ENCODE measurements at places on chromosomes 12 and 14. TPM values are rescaled to one million over a fixed set of nuclear protein-coding genes. Genes with fewer than 3 reads are reported as not detected.
A peak's percentile ranks its signal among the peaks of the same experiment; 100 is the strongest.

The BHLHE41 gene
- 1.6 TPM for total RNA-seq

- H3K4me3 ChIP-seq: no peak overlapping the region
- H3K36me3 ChIP-seq: no peaks in the 10 kb centered on the region
- no peak for DNase-seq
- no peak overlapping the region for H3K27ac ChIP-seq
- H3K27me3 ChIP-seq: peaks cover 3% of the 10 kb centered on the region
Observed at GRCh38 chr14:98219638-98220037, 1052.4 kb downstream of the BCL11B start.

The CLEC14A gene
- total RNA-seq: 21.3 TPM

DNA sequence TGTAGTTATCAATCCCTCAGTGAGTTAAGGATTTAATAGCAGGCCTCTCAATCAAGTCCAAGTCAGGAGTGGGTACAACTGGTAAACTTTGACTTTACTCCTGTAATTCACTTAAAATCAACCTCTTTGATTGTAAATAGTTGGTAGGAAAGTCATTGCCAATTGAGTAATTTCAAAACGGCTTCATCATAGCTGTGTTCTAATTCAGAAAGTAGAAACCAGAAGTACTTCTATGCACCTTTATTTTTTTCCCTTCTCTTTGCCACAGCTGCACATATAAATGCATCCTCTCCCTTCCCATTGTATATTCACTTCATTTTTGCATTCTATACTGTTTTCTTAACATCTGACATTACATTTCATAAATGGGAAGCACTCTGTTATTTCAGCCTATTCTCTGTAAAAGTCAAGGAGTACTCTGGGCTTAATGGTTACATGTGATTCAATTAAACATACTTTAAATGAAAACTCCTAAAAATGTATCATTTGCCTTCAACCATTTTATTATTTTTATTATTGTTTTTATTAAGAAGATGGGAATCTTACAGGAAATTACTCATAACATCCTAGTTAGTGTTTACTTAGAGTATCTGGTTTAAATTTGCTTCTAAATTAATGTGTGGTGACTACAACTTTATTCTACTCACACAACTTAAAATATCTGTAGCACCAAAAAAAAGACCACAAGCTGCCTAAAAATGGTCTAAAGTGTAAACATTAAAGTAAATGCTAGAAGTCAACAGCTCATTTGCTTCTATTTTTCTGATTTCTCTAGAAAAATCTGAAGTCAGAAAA, 171.2 kb downstream of the CEP128 start:
- H3K4me3 ChIP-seq: no peak overlapping the region
- H3K27ac ChIP-seq: no peak overlapping the region
- H3K27me3 ChIP-seq: no peaks in the 10 kb centered on the region
- H3K36me3 ChIP-seq: no peaks in the 10 kb centered on the region
- H3K4me1 ChIP-seq: no peaks in the 10 kb centered on the region

- no peak overlapping the region for H3K4me3 ChIP-seq
- H3K27me3 ChIP-seq: peaks cover 6% of the 10 kb centered on the region
- H3K4me1 ChIP-seq: no peaks in the 10 kb centered on the region
- DNase-seq: no peak
Observed at GRCh38 chr12:94140556-94140955, 7.8 kb upstream of the PLXNC1 start.

The BMP4 gene
- total RNA-seq: 16.4 TPM

DNA sequence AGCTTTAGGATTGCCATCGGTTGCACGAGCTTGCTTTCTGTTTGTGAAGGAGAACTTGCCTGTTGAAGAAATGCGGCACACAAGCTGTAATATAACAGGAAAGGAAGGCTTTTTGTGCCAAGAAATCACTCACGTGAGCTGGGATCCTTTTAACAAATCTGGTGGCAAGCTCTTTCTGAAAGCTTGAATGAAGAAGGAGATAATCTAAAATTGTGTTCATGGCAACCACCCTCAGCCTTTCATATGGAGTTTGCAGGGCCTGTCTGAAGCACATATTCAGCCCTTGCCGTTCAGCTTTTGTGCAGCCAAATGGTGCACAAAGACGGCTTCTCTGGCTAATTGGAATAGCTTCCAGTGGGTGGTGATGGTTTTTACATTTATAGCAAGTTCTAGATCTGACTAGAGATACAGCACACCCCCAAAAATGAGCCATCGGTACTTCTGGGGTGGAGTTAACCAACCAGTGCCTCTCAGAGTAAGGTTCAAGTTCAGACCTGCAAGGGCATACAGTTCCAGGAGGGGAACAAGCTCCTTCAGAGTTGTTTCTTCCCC, 107.4 kb downstream of the AEBP2 start:
- no peak overlapping the region for H3K4me3 ChIP-seq
- peak; percentile 84 for DNase-seq
- H3K27me3 ChIP-seq: no peaks in the 10 kb centered on the region

The IGFBP6 gene
- 132 TPM for total RNA-seq

The IQSEC3 gene
- total RNA-seq: 1.1 TPM

- H3K27me3 ChIP-seq: no peaks in the 10 kb centered on the region
- H3K4me1 ChIP-seq: no peaks in the 10 kb centered on the region
- no peak for DNase-seq
- H3K36me3 ChIP-seq: no peaks in the 10 kb centered on the region
- no peak overlapping the region for H3K4me3 ChIP-seq
Observed at GRCh38 chr12:58765076-58765475, 155.2 kb downstream of the LRIG3 start.

The DPF3 gene
- 1.3 TPM for total RNA-seq

- no peak for DNase-seq
- no peak overlapping the region for H3K27ac ChIP-seq
- H3K27me3 ChIP-seq: no peaks in the 10 kb centered on the region
- no peak overlapping the region for H3K4me3 ChIP-seq
Observed at GRCh38 chr12:67241482-67241881, 27.7 kb upstream of the CAND1 start.

DNA sequence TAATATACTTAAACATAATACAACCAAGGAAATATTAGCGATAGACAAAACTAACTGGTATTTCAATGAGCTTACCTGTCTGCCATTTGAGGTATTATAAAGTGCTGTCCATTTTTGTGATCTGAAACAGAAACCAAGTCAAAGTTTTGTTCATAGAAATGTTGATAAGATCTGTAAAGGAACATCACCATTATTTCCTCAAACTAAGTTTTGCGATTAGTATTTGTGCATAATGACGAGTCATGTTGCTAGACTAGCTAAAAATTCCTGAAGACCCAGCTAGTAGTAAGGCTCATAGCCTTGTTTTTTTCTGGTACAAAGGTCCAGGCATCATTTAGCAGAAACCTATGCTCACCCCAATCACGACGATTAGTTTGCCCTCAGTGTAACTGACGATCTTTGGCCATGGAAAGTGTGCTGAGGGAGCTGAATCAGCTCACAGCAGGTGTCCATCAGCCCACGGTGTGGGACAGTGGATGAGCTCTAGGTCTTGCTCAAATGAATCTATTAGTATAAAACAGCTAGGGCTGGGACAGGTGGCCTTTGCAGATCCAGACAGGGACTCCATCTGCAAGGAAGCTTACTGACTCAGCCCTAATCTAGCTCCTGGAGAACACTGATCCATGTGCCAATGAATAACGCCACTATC, 28.7 kb downstream of the GIT2 start:
- no peak overlapping the region for H3K4me3 ChIP-seq
- no peak for DNase-seq
- H3K27me3 ChIP-seq: no peaks in the 10 kb centered on the region
- H3K4me1 ChIP-seq: no peaks in the 10 kb centered on the region
- peaks cover 42% of the 10 kb centered on the region for H3K36me3 ChIP-seq
- H3K27ac ChIP-seq: no peak overlapping the region

GRCh38 chr12:88451205-88451604, 129.1 kb downstream of the KITLG start:
- no peaks in the 10 kb centered on the region for H3K36me3 ChIP-seq
- no peak for DNase-seq
- no peak overlapping the region for H3K27ac ChIP-seq
- H3K4me3 ChIP-seq: no peak overlapping the region
- no peaks in the 10 kb centered on the region for H3K27me3 ChIP-seq

GRCh38 chr14:99174770-99175319, 97.2 kb downstream of the BCL11B start:
- no peaks in the 10 kb centered on the region for H3K27me3 ChIP-seq
- no peak overlapping the region for H3K27ac ChIP-seq
- H3K4me1 ChIP-seq: peaks cover 5% of the 10 kb centered on the region
- H3K36me3 ChIP-seq: no peaks in the 10 kb centered on the region
- DNase-seq: no peak
- H3K4me3 ChIP-seq: no peak overlapping the region

The DHH gene
- 1.1 TPM for total RNA-seq

The CD27 gene
- total RNA-seq: 0.27 TPM

The CLEC7A gene
- total RNA-seq: 1.2 TPM

The SART3 gene
- total RNA-seq: 39.7 TPM

The CDK2 gene
- total RNA-seq: 20.8 TPM

The KRT72 gene
- not detected for total RNA-seq

- H3K27me3 ChIP-seq: no peaks in the 10 kb centered on the region
- peaks cover 48% of the 10 kb centered on the region for H3K4me1 ChIP-seq
- H3K4me3 ChIP-seq: no peak overlapping the region
- H3K27ac ChIP-seq: no peak overlapping the region
- H3K36me3 ChIP-seq: peaks cover 4% of the 10 kb centered on the region
- DNase-seq: no peak
Observed at GRCh38 chr14:92984896-92985295, 61.9 kb downstream of the CHGA start.

- no peaks in the 10 kb centered on the region for H3K36me3 ChIP-seq
- H3K27me3 ChIP-seq: no peaks in the 10 kb centered on the region
- no peaks in the 10 kb centered on the region for H3K4me1 ChIP-seq
Observed at GRCh38 chr12:108190529-108190928, 61.4 kb downstream of the WSCD2 start.

DNA sequence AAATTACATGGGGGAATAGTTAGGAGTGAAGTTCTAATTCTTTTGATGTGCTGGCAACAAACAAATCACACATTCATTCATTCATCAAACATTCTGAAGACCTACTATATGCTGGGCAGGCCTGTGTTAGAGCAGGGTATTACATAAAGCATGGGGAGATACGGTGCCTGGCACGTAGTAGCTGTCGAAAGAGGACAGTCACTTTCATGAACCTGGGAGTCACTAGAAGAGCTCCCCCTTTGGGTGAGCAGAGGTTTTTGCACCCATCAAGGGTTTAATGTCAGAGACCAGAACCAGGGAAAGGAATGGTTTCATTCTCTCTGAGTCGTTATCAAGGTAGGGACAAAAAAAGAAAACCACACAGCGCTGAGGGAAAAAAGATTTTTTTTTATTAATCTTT, 10.0 kb downstream of the LHX5 start:
- no peak for DNase-seq
- H3K4me3 ChIP-seq: no peak overlapping the region
- H3K27ac ChIP-seq: no peak overlapping the region
- peaks cover 81% of the 10 kb centered on the region for H3K27me3 ChIP-seq
- H3K36me3 ChIP-seq: no peaks in the 10 kb centered on the region

The FZD10 gene
- 11.0 TPM for total RNA-seq

GRCh38 chr12:6925540-6926279, 2.0 kb upstream of the ATN1 start:
- H3K4me1 ChIP-seq: peaks cover 55% of the 10 kb centered on the region
- peaks cover 14% of the 10 kb centered on the region for H3K36me3 ChIP-seq
- H3K27me3 ChIP-seq: no peaks in the 10 kb centered on the region
- peak overlapping the region; percentile 70 for H3K4me3 ChIP-seq
- peak overlapping the region; percentile 97 for H3K27ac ChIP-seq

The CLEC4D gene
- total RNA-seq: not detected

DNA sequence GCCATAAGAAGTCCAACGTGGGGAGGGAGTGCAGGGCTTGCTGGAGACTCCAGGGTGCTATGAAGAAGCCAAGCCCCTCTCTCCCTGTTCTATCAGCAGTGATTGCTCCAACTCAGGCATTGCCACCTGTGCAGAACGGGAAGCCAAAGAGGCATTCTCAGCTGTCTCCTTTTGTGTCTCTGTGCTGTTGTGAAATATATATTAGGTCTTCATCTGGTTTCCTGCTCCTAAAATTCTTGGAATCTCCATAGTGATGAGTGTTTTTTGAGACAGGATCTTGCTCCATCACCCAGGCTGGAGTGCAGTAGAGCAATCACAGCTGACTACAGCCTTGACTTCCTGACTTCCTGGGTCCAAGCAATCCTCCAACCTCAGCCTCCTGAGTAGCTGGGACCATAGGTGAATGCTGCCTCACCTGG, 51.2 kb upstream of the AEBP2 start:
- H3K27me3 ChIP-seq: no peaks in the 10 kb centered on the region
- H3K36me3 ChIP-seq: no peaks in the 10 kb centered on the region
- peak; percentile 92 for DNase-seq
- H3K4me1 ChIP-seq: peaks cover 25% of the 10 kb centered on the region
- no peak overlapping the region for H3K4me3 ChIP-seq

- no peak overlapping the region for H3K27ac ChIP-seq
- no peak overlapping the region for H3K4me3 ChIP-seq
- H3K27me3 ChIP-seq: peaks cover 2% of the 10 kb centered on the region
- no peak for DNase-seq
- peaks cover 31% of the 10 kb centered on the region for H3K4me1 ChIP-seq
Observed at GRCh38 chr14:99589651-99590530, 14.1 kb downstream of the CCDC85C start.

DNA sequence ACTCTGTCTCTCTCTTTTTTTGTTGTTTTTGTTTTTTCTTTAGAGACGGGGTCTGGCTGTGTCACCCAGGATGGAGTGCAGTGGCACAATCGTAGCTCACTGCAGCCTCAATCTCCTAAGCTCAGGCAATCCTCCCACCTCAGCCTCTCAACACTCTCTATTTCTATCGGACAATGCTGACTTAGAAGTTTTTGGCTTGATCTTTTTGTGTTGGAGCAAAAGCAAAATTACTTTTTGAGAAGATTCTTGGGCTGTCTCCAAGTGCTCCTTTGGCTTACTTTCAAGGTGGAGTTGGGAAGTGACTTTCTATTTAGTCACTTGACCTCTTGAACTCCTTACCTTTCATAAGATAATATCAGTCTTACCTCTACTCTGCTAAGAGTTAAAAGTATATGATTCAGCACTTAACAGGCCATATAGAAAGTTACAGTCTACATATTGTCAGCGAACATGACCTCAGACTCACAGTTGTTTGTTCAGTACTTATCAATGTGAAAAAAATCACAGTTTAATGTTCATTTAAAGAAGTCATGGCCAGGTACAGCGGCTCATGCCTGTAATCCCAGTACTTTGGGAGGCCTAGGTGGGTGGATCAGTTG, 15.4 kb upstream of the MIA2 start:
- H3K4me1 ChIP-seq: no peaks in the 10 kb centered on the region
- no peaks in the 10 kb centered on the region for H3K36me3 ChIP-seq
- H3K27me3 ChIP-seq: no peaks in the 10 kb centered on the region
- DNase-seq: no peak
- no peak overlapping the region for H3K4me3 ChIP-seq

GRCh38 chr14:55201219-55202101, 10.1 kb upstream of the DLGAP5 start:
- H3K27me3 ChIP-seq: no peaks in the 10 kb centered on the region
- DNase-seq: no peak
- no peak overlapping the region for H3K27ac ChIP-seq
- no peak overlapping the region for H3K4me3 ChIP-seq

GRCh38 chr12:87518481-87518880, 510.7 kb downstream of the C12orf50 start:
- H3K36me3 ChIP-seq: no peaks in the 10 kb centered on the region
- H3K27ac ChIP-seq: no peak overlapping the region
- no peak for DNase-seq
- H3K27me3 ChIP-seq: no peaks in the 10 kb centered on the region
- H3K4me1 ChIP-seq: no peaks in the 10 kb centered on the region

The PTPN6 gene
- total RNA-seq: 5.8 TPM

All from muscle of leg (tissue), 16 donors.